ENCODE measurements at places on chromosomes 12 and 14.

DNA sequence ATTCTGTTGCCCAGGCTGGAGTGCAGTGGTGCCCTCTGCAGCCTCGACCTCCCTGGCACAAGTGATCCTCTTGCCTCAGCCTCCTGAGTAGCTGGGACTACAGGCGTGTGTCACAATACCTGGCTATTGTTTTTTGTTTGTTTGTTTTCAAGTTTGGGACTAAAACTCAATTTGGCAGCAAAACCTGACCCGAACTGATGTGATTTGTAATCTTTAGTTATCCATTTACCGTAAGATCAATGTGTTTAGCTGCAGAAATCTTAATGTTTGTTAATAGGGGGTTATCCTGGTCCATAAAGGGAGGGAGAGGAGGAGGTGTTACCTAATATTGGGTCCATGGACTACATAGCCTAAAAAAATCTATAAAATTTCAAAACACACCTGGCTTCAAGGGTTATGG lies 738 bp upstream of the C1S start:
- no peak for DNase-seq

- DNase-seq, result no peak
Observed at GRCh38 chr12:103353913-103354312, 141.9 kb downstream of the C12orf42 start.

DNA sequence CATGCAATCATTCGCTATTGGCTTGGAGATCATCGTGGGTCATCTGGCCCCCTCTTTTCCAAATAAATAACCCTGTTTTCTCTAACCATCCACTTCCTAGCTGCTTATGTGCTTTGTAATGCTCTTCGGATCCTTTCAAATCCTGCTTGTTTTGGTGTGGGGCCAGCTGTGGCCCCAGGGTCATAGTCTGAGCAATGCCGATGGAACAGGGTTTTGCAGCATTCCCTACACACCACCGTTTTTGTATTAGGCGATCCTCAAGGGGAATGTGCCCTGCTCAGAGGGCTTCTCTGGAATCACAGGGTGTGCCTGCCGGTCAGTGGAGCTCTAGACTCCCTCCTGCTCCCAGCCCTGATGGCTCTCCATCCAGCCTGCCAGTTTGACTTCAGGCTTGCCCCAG lies 78.1 kb upstream of the NRXN3 start:
- DNase-seq, result no peak

- DNase-seq, result no peak
Observed at GRCh38 chr14:86518298-86518697, 988.4 kb downstream of the FLRT2 start.

GRCh38 chr12:104888481-104888880 lies 69.6 kb downstream of the SLC41A2 start:
- no peak for DNase-seq

DNA sequence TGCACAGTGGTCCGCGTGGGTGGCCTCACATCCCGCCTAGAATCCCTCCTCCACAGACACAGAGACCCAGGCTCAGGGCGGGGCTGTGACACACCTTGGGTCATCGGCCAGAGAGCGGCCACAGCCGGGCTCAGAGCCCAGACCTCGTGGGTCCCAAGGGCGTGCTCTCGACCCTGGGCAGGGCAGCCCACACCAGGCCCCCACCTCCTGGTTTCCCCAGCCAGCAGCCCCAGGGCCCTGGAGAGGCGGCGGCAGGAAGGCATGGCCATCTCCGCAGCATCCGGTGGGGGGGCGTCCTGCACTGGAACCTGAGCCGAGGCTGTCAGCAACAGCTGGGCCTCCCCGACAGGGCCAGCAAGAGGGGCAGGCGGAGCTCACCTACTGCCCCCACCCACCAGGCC lies 15.2 kb downstream of the JAG2 start:
- DNase-seq, result no peak

DNA sequence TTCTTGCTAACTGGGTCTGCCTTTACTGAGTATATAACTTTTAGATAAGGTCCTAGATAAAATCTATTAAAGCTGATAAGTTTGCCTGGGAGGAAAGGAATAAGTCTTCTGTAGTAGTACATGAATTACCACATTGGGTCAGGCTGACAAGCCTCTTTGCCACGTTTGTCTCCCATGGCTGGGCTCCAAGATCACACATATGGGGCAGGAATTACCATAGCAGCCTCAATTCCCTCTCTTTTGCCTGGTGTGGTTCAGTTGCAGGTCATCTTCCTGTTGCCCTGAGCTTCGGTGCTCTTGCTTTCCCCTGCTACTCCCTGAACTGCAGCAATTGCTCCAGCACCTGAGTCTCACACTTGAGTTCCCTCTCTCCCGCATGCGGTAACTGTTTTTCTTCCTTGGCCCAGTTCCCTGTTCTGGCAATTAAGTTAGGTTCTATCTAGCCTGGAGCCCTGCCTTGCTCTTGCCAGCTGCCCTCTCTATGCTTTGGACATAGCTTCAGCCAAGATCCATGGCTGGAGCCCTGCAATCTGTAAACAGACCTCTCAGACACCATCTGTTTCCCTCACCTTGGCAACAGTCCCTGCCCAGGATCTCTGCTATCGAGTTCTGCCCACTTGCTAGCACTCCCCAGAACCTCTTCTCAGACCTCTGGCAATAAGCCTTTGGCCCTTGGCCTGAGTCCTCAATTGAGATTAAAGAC lies 5.8 kb upstream of the GLT8D2 start:
- no peak for DNase-seq

- peak; percentile 18 for DNase-seq
Observed at GRCh38 chr12:116599285-116600136, 40.3 kb downstream of the MAP1LC3B2 start.

- DNase-seq, result no peak
Observed at GRCh38 chr12:24853588-24853987, 95.3 kb downstream of the BCAT1 start.

- no peak for DNase-seq
Observed at GRCh38 chr12:82470906-82471512, 112.7 kb downstream of the METTL25 start.

GRCh38 chr12:8032242-8033152 lies at the start of gene FOXJ2:
Gene FOXJ2 (plus strand): TSS chr12:8032716. CDS start chr12:8039833, 7,117 bp downstream.
- DNase-seq, result peak; percentile 78

GRCh38 chr12:47079468-47079980 lies at the start of the genes AMIGO2 and PCED1B:
Gene AMIGO2 (minus strand): TSS chr12:47079959. CDS start chr12:47079002, 957 bp downstream.
Gene PCED1B (plus strand): TSS chr12:47079621. CDS start chr12:47235064, 155,443 bp downstream.
- DNase-seq, result peak; percentile 41

GRCh38 chr12:104423809-104424208 lies 32.9 kb upstream of the CHST11 start:
- no peak for DNase-seq

DNA sequence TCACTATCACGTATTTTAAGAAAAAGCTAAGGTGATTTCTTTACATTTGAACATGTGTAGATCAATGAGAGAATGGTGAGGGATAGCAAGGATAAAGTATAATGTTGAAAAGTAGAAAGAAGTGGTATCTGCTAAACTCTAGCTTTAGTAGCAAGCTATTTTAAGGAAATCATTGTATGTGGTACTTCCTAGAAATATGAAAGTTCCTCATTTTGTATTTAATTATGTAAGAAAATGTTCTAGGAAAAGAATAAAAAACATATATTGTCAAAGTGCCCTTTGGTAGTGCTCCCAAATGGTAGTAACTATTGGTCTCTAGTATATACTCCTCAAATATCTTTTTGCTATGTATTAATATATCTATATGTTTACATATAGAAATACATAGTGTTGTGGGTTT lies 35.7 kb downstream of the RAB21 start:
- no peak for DNase-seq

- DNase-seq, result no peak
Observed at GRCh38 chr12:114685320-114685781, 1.4 kb upstream of the TBX3 start.

DNA sequence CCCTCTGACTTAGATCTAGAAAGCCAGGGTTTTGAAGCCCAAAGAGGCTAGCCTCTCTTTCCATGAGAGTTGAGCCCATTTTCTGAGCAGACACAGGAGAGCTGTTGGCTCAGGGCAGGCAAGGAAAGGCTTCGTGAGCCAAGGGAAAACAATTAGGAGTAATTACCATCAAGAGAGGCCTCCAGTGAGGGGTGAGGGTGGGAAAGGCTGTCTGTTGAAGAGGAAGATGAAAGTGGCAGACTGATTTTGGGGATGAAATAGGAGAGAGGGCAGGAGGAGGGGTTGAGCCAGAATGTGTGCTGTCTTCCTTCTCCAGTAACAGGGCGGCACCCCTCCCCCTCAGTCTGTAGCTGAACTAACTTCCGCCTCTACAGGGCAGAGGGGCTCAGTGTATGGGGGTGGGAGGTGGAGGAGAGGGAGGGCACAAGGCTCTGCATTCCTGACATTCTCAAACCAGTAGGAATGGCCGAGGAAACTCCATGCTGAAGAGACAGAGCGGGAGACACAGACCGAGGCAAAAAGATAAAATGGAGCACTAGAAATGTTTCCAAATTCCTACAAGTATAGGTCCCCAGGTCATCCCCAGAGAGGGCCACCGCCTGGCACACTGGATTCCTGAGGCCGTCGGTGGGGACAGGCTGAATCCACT lies 33.1 kb upstream of the COL2A1 start:
- no peak for DNase-seq

DNA sequence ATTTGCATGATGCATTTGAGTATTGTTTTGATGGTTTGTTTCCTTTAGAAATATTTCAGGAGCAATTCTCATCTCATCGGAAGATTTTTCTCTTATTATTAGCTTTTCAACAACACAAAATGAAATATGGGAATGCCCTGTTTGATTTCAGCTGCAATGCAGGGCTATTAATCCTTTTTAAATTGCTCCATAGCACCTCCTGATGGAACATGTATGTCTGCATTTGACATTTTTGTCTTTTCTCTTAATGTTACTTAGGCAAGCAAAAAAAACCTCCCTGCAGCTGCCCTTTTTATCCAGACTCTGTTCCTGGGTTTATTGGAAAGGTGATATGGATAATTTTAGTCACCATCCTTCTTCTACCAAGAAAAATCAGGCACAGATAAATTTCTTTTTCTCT lies 895.8 kb downstream of the RPS29 start:
- no peak for DNase-seq
